ENCODE measurements at places on chromosomes 12 and 14. TPM values are rescaled to one million over a fixed set of nuclear protein-coding genes. Genes with fewer than 3 reads are reported as not detected.
A peak's percentile ranks its signal among the peaks of the same experiment; 100 is the strongest.

DNA sequence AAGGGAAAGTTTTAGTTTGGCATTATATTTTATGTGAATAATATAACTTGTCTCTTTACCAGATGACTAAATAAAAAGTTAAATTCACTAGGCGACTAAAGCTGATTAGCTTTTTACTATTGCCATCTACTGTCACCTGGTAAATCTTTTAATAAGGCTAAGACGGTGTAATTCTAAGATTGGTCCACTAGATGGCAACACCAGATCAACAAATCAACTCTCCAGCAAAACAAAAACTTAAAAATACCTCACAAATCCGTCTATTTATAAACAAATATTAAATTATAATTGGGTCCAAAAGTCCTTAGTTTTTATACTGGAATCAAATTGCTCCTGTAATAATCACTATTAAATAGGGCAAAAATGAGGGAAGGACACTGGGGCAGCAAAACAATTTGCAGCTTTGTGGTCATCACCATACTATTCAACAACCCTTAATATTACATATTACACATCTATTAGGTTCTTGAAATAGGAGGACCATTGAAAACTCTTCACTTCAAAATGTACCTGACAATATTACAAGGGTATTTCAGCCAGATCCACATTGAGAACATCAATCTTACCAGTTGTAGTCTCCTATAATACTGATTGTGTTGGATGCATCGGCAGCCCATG is 47.9 kb downstream of the GALC start:
- H3K4me1 ChIP-seq: no peaks in the 10 kb centered on the region
- no peak overlapping the region for H3K4me3 ChIP-seq
- DNase-seq: no peak
- H3K36me3 ChIP-seq: peaks cover 4% of the 10 kb centered on the region

- H3K36me3 ChIP-seq: no peaks in the 10 kb centered on the region
- H3K4me1 ChIP-seq: no peaks in the 10 kb centered on the region
- no peak overlapping the region for H3K4me3 ChIP-seq
Measured at GRCh38 chr12:7781274-7781673, 7.9 kb upstream of the NANOG start.

DNA sequence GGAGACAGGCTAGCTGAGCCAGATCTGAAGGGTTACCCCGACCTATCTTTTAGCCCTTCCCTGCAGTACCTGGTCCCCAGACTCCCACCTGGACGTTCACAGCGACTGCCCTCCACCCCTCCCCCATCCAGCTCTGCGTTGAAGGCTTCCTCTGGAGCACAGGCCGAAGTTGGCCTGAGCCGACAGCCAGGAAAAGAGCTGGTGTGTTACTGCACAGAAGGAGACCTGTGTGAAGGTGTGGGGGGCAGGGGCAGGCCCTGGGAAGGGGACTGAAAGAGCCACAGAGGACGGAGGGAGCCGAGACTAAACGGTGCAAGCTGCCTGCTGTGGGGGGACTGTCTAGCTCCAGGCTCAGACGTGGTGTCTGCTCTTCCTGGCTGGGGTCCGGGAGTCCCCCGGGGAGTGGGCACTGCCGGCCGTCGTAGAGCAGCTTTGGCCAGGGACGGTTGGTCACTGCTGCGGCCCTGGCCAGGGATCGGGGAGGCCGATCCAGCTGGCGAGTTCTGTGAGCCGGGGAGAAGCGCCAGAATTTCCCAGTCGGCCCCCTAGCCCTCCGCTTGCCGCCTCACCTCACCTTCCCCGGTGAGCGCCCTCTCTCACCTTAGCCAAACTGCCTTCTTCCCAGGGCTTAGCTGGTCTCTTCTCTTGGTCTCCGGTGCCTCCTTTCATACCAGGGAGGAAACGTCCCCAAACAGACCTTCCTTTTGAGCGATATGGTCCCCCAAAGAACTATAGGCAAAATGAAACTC is 899 bp upstream of the COL2A1 start:
- H3K27me3 ChIP-seq: peaks cover 7% of the 10 kb centered on the region
- H3K27ac ChIP-seq: no peak overlapping the region
- no peak for DNase-seq
- peak overlapping the region; percentile 66 for H3K4me3 ChIP-seq

GRCh38 chr14:100065111-100065871 is at the start of gene EVL:
TSS of gene EVL (plus strand) at chr14:100065422. CDS start at chr14:100065501, 79 bp downstream.
- H3K36me3 ChIP-seq: no peaks in the 10 kb centered on the region
- no peaks in the 10 kb centered on the region for H3K4me1 ChIP-seq
- H3K27me3 ChIP-seq: no peaks in the 10 kb centered on the region

- no peak overlapping the region for H3K27ac ChIP-seq
- no peak overlapping the region for H3K4me3 ChIP-seq
- H3K27me3 ChIP-seq: no peaks in the 10 kb centered on the region
- H3K4me1 ChIP-seq: no peaks in the 10 kb centered on the region
Measured at GRCh38 chr14:71554323-71554722, 377.9 kb upstream of the RGS6 start.

DNA sequence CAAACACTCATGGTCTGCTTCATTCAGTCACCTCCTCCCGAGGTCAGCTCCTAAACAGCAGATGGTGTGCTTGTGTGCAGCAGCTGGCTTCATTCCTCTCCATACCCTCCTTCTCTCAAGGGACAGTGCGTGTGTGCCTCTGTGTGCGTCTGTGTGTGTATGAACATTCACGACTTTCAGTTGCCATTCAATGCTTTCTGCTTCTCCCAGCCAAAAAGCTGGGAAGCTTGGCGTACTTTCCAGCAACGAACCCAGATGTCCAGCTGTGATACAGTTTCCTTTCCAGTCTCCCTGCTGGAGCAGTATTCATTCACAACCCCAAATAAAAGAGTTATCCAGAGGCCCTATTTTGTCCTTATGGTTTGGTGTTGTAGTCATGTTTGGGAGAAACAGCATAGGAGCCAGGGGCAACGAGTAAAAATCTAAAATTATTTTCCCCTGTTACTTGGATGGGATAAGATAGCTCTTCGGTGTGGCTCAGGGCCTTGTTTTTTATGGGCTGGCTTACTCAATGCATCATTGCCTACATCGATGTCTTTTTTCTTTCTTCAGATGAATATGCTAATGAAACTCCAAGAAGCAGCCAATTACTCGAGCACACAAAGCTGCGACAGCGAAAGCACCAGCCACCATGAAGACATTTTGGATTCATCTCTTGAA is 379.3 kb downstream of the NAV3 start:
- H3K27me3 ChIP-seq: no peaks in the 10 kb centered on the region
- peaks cover 5% of the 10 kb centered on the region for H3K36me3 ChIP-seq
- DNase-seq: no peak
- H3K27ac ChIP-seq: no peak overlapping the region
- H3K4me1 ChIP-seq: no peaks in the 10 kb centered on the region
- no peak overlapping the region for H3K4me3 ChIP-seq

- no peaks in the 10 kb centered on the region for H3K4me1 ChIP-seq
- H3K27me3 ChIP-seq: no peaks in the 10 kb centered on the region
- no peak for DNase-seq
- no peaks in the 10 kb centered on the region for H3K36me3 ChIP-seq
- peak overlapping the region; percentile 62 for H3K27ac ChIP-seq
Measured at GRCh38 chr12:9866860-9867269, 2.3 kb downstream of the CLEC2B start.

DNA sequence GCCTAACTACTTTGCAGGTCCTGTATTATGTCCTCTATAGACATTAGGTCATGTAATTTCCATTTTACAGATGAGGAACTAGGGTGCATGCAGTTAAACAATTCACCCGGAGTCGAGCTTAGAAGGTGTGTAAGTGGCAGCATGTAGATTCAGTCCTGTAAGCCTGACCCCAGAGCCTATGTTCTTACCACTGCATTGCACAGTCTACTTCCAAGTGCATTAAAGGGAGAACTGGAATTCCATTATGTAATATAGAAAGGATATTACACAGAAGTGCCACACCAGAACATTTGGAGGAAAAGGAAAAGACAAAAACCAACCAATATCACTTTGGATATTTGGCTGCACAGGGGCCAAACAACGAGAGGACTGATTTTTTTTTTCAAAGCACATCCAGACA is 1.2 kb downstream of the GLT8D2 start:
- H3K27ac ChIP-seq: peak overlapping the region; percentile 23
- no peaks in the 10 kb centered on the region for H3K36me3 ChIP-seq
- no peaks in the 10 kb centered on the region for H3K27me3 ChIP-seq
- peaks cover 11% of the 10 kb centered on the region for H3K4me1 ChIP-seq
- DNase-seq: no peak

- H3K27me3 ChIP-seq: no peaks in the 10 kb centered on the region
- no peak overlapping the region for H3K4me3 ChIP-seq
- no peaks in the 10 kb centered on the region for H3K36me3 ChIP-seq
- no peak overlapping the region for H3K27ac ChIP-seq
- no peaks in the 10 kb centered on the region for H3K4me1 ChIP-seq
Measured at GRCh38 chr12:21659383-21659782, 1.7 kb upstream of the LDHB start.

- H3K36me3 ChIP-seq: no peaks in the 10 kb centered on the region
- H3K27me3 ChIP-seq: no peaks in the 10 kb centered on the region
Measured at GRCh38 chr14:102591372-102591943, 991 bp upstream of the RCOR1 start.

DNA sequence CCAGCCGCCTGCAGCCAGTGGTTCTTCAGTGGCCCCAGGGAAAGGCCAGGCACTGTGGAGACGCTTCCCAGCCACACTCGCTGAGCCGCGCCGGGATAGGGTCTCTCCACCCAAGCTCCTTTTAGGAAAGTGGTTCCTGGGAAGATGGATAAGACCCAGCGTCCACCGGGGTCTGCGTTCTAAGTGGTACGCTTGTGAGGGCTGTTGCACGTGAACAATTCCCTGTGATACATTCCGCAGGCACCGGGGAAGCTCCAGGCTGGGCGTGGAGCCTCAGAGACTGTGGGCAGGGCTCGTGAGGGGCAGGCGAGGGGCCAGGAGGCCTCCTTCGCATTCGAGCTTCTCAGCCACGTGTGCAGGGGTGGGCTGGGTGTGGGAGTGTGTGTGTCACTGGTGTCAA is 48.4 kb downstream of the GALNT9 start:
- H3K4me3 ChIP-seq: no peak overlapping the region
- peaks cover 3% of the 10 kb centered on the region for H3K4me1 ChIP-seq
- no peak overlapping the region for H3K27ac ChIP-seq
- no peaks in the 10 kb centered on the region for H3K36me3 ChIP-seq
- DNase-seq: no peak

- H3K27me3 ChIP-seq: no peaks in the 10 kb centered on the region
- H3K36me3 ChIP-seq: no peaks in the 10 kb centered on the region
- no peaks in the 10 kb centered on the region for H3K4me1 ChIP-seq
Measured at GRCh38 chr12:115466076-115466475, 782.1 kb upstream of the TBX3 start.

GRCh38 chr12:116323406-116324386 is 46.2 kb upstream of the MED13L start:
- H3K36me3 ChIP-seq: no peaks in the 10 kb centered on the region
- H3K4me1 ChIP-seq: peaks cover 10% of the 10 kb centered on the region
- no peak overlapping the region for H3K27ac ChIP-seq
- no peak for DNase-seq
- H3K4me3 ChIP-seq: no peak overlapping the region

GRCh38 chr14:78363008-78363407 is 192.8 kb downstream of the NRXN3 start:
- H3K36me3 ChIP-seq: no peaks in the 10 kb centered on the region
- no peak overlapping the region for H3K4me3 ChIP-seq
- no peaks in the 10 kb centered on the region for H3K4me1 ChIP-seq

GRCh38 chr12:118063576-118064391 is 2.8 kb upstream of the WSB2 start:
- peaks cover 3% of the 10 kb centered on the region for H3K4me1 ChIP-seq
- no peaks in the 10 kb centered on the region for H3K36me3 ChIP-seq
- H3K27ac ChIP-seq: no peak overlapping the region
- no peaks in the 10 kb centered on the region for H3K27me3 ChIP-seq
- no peak overlapping the region for H3K4me3 ChIP-seq

The FOXN4 gene
- not detected for total RNA-seq

The ZNF664 gene
- 97.8 TPM for total RNA-seq

The ANG gene
- 59.8 TPM for total RNA-seq

The DAO gene
- total RNA-seq: not detected

The KIF26A gene
- 2.2 TPM for total RNA-seq

The HCAR2 gene
- 6.4 TPM for total RNA-seq

The RHOF gene
- 13.1 TPM for total RNA-seq

Data from breast epithelium (tissue), 4 donors.